Cardiac fibroblast (primary cell): ENCODE measurements at places on chromosomes 1 and 21.

GRCh38 chr1:9449110-9449627, 90.1 kb upstream of the SLC25A33 start:
- DNase-seq, result no peak

GRCh38 chr21:29771491-29772066, 168.2 kb downstream of the GRIK1 start:
- DNase-seq, result no peak

DNA sequence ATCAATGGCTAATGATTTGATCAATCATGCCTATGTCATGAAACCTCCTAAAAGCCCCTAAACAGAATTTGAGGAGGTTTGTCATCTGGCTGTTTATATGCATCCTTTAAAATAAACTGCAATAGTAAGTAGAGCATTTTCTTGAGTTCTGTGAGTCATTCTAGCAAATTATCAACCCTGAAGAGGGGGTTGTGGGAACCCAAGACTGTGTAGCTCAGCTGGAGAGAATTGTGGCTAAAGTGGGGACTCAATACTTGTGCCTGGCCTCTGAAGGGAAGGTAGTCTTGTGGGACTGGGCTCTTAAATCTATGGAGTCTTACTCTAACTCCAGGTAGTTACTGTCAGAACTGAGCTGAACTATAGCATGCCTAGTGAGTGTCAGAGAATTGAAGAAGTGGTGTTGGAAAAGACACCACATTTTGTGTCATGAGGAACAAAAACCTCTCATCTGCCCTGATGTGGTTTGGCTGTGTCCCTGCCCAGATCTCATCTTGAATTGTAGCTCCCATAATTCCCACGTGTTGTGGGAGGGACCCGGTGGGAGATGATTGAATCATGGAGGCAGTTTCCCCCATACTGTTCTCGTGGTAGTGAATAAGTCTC, 402.4 kb downstream of the USH2A start:
- no peak for DNase-seq

- DNase-seq, result no peak
Observed at GRCh38 chr1:9251501-9251900, 16.9 kb downstream of the H6PD start.

GRCh38 chr1:186806477-186806876, 22.3 kb upstream of the PLA2G4A start:
- peak; percentile 74 for DNase-seq

GRCh38 chr1:40663324-40664166, 1.9 kb downstream of the RIMS3 start:
- no peak for DNase-seq

DNA sequence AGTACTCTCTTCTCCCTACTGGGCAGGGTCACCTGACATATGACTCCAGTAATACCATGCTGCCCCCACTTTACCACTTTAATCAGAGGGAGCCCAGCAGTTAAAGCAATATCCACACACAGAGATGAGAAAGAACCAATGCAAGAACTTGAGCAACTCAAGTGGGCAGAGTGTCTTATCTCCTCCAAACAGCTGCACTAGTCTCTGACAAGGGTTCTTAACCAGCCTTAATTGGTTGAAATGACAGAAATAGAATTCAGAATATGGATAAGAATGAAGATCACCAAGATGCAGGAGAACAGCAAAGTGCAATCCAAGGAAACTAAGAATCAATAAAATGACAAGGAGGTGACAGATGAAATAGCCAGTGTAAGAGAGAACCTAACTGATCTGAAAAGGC, 91.0 kb downstream of the KCNT2 start:
- no peak for DNase-seq

- DNase-seq, result no peak
Observed at GRCh38 chr1:60863131-60863530, 219.2 kb upstream of the NFIA start.

DNA sequence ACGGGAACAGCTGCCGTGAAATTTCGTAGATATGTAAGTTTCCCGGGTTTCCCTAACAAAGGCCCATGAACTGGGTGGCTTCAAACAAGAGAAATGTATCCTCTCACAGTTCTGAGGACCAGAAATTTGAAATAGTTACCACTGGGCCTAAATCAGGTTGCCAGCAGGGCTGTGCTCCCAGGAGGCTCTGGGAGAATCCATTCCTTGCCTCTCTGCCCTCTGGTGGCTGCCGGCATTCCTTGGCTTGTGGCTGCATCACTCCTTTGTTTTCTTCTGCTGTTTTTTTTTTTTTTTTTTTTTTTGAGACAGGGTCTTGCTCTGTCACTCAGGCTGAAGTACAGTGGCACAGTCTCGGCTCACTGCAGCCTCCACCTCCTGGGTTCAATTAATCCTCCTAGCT, 23.7 kb downstream of the UMODL1 start:
- DNase-seq, result no peak

DNA sequence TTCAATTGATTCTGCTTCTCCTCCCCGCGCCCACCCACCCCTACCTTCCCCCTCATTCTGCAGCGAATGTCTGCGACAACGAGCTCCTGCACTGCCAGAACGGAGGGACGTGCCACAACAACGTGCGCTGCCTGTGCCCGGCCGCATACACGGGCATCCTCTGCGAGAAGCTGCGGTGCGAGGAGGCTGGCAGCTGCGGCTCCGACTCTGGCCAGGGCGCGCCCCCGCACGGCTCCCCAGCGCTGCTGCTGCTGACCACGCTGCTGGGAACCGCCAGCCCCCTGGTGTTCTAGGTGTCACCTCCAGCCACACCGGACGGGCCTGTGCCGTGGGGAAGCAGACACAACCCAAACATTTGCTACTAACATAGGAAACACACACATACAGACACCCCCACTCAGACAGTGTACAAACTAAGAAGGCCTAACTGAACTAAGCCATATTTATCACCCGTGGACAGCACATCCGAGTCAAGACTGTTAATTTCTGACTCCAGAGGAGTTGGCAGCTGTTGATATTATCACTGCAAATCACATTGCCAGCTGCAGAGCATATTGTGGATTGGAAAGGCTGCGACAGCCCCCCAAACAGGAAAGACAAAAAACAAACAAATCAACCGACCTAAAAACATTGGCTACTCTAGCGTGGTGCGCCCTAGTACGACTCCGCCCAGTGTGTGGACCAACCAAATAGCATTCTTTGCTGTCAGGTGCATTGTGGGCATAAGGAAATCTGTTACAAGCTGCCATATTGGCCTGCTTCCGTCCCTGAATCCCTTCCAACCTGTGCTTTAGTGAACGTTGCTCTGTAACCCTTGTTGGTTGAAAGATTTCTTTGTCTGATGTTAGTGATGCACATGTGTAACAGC, 339.9 kb downstream of the NTNG1 start:
- DNase-seq, result no peak

DNA sequence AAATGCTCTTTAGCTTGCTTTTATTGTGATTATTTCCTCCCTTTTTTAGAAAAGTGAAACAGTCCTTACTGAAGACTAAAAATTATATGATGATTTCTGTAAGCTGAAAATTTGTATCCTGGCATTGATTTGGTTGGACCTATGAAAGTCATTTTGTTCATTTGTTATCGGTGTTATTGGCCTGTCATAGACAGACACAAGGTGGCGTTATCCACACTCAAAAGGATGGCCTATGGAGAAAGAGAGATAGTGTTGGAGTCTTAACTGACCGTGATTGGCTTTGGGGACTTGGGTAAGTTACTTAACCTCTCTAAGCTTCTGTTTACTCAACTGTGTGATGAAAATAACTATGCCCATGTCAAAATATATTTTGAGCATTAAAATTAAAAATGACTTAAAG, 203.6 kb upstream of the CHODL start:
- peak; percentile 30 for DNase-seq

DNA sequence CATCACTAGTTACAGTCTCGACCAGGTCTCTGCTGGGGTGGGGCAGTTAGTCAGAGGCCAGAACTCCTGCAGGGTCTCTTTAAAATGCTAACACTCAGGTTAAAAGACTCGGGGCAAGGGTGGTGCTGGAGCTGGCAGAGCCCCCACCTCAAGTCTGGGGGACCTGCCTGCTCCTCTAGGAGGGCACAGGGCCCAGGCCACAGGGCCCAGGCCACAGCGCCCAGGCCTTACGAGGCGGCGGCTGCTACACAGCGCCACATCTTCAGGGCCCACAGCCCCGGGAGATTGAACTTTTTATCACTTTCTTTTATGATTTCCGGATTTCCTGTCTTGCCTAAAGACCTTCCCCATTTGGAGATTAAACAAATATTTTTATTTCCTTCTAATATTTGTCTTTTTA, 10.4 kb downstream of the MPZ start:
- DNase-seq, result no peak

- no peak for DNase-seq
Observed at GRCh38 chr21:22277341-22277740, 1279.1 kb downstream of the NCAM2 start.

- no peak for DNase-seq
Observed at GRCh38 chr1:55359611-55360010, 144.4 kb upstream of the USP24 start.

- DNase-seq, result peak; percentile 79
Observed at GRCh38 chr1:65079941-65080340, 68.1 kb upstream of the AK4 start.

DNA sequence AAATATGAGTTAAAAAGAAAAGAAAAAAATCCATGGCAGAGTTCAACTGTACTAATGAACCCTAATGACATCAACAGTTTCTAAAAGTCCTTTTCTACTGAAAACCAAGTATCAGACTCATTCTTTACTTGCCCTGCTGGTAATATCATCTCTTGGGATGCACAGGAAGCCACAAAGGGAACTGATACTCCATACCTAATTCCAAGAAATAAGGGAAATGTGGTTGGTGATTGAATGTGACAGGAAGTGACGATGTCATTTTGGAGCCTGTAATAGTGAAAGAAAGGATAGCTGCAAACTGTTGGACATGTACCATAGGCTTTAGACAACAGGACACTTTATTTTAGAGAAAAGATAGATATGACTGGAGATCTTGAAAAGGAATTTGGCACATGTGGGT, 98.7 kb upstream of the VAV3 start:
- no peak for DNase-seq

DNA sequence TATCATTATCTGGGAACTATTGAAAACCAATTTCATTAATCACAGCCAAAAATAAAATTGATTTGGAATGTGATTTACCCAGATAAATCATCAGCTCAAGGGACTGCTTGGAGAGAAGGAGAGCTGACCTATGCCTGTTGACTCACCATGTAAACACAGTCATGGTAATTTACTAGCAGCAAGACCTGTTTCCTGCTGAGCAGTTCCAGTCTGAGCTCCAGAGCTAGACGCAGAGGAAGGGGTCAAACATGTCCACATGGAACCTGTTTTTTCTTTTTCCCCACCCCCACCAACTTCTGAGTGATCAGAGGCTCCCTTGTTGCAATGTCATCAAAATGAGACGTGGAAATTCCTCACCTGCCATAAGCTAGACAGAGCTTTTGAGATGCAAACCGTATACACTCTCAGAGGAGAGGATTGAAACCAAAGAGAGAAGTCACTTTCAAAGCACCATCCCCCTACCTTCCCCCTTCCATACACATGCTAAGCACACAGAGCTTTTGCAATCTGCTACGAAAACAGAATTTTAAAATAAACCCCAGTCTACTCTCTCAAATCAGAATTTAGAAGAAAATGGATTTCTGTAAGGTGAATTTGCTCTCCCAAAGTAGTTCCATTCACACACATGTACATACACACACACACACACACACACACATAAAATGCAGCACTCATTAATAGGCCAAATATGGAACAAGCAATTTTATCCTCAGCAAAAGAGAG, 55.9 kb upstream of the PTGFRN start:
- DNase-seq, result peak; percentile 79

GRCh38 chr21:16571594-16571993, 841.8 kb downstream of the USP25 start:
- DNase-seq, result no peak

- DNase-seq, result peak; percentile 81
Observed at GRCh38 chr1:231106347-231106746, 55.5 kb upstream of the TRIM67 start.

DNA sequence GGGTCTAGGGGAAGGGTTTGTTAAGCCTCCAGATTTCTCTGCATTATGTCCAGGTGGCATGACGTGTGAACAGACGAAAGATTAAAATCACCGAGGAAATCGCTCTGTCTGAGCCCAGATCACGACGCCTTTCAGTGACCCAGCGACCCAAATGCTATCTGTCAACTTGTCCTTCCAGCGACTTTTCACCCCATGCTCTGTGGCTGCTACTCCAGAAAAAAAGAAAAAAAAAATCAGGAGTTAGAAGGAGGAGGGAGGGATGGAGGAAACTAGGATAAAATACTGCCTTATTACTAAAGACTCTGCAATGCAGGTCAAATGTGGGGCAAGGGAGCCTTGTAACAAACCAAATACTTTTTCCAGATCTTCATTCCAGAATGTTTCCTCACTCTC, 352.0 kb downstream of the NUF2 start:
- DNase-seq, result peak; percentile 5

DNA sequence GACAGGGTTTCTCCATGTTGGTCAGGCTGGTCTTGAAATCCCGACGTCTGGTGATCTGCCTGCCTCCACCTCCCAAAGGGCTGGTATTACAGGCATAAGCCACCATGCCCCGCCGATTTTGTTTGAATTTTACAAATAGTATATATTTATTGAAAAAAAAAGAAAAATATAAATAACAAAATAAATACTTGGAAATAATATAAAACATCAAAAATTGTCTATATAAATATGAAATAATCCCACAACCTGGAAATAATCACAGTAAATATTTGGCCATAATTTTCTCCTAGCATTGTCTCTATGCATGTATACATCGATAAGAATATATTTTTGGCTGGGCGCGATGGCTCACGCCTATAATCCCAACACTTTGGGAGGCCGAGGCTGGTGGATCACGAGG, 2.7 kb upstream of the PLOD1 start:
- no peak for DNase-seq

DNA sequence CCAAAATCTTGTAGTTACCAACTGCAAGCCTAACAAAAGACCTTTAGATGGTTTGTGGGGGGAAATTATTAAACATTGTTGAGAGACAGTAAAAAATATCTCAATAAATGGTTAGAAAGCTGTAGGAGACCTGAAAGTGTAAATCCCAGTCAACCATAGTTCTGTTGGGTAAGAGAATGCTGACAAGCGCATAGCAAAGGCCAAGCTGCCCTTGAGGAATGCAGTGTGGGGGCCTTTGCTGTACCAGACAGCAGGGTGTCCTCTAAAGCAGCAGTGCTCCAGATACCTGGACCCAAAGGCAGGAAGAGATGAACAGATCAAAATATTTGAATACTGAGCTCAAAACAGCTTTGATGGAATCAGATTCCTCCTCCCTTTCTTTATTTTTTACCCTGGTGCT, 54.6 kb downstream of the OBSCN start:
- no peak for DNase-seq

GRCh38 chr1:164753521-164754077, 194.6 kb downstream of the PBX1 start:
- DNase-seq, result no peak

DNA sequence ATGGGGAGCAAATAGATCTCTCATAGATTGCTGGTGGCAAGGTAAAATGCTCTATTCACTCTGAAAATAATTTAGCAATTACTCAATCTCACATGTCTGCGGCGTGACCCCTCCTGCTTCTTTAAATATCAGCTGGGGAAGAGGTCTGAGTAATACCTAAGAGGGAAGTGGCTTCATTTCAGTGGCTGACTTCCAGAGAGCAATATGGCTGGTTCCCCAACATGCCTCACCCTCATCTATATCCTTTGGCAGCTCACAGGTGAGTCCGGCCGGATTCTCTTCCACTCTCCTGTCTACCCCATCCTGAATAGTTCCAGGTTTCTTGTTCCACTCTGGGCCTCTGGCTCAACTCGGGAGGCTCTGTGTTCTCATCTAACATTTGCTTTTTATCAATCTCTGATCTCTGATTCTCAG, at the start of gene SLAMF7:
TSS of gene SLAMF7 (plus strand) at position 150 of the 414 bp plus-strand sequence. CDS start at position 205, 55 bp downstream.
- DNase-seq, result no peak
